ENCODE measurements at places on chromosomes 6 and 20.

DNA sequence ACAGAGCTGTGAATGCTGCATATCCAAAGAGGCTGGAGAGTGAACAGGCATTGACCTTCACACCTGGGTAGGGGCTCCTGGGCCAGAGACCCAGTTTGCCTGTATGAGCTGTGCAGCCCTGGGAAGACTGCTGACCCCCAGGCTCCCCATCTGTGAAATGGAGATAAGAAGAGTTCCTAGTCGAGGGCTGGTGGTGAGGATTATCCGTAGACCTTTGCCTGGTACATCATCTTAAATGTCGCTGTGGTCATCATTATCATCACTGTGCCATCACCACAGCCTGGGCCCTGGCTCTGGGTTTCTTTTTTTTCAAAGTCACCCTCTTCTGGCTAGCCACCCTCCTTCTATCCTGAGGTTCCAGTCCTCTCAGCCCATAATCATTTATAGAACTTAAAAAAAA, 12.0 kb downstream of the AGPAT4 start:
- DNase-seq, result no peak

- DNase-seq, result no peak
Measured at GRCh38 chr20:54058420-54059139, 11.8 kb downstream of the BCAS1 start.

DNA sequence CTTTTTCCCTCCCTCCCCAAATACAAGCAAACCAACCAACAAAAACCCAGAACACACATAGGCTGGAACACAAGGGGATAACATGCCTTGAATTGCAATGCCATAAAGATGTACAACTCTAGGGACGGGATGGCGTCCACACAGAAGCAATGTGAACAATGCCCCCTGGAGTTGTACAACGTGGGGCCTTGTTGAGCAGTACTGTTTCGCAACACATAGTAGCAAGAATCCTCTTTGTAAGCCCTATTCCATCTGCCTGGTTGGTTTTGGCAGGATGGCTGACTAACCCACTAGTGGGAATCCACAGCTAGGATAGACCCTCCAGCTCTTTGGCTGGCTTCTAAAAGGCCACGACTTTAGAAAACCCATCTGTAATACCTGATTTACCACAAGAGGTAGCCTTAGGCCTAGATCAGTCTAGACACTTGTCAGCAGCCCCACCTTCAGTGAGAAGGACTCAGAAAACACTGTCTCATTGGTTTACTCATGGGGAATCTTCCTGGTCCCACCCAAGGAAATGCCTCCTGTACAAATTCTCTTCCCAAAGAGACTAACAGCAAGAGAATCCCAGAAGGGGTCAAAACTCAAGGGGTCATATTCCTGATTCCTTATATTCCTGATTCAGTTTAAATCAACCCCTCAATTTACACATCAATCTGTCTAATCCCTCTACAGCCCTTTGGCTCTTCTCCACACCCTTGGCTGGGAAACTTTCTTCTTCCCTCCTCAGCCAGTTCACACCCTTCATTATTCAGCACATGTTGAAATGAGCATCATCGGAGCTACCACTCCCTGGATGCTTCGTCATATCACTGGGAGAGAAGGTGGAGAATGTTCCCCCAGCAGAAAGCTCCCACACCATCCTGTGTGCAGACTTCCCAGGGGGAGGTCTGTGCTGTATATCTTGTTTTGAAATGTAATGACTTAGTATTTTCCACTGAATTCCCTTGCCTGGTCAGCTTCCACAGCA, 622.4 kb upstream of the FLRT3 start:
- no peak for DNase-seq

- DNase-seq, result no peak
Measured at GRCh38 chr6:103215847-103216246, 1643.9 kb downstream of the HACE1 start.

GRCh38 chr6:36050305-36050704, 22.7 kb downstream of the MAPK14 start:
- DNase-seq, result no peak
